Midbrain (tissue), 1 donor: ENCODE measurements at places on chromosomes 12 and 14.
A peak's percentile ranks its signal among the peaks of the same experiment; 100 is the strongest.

- no peak for DNase-seq
Measured at GRCh38 chr14:51511265-51511664, 140.4 kb upstream of the FRMD6 start.

GRCh38 chr14:100698066-100698465, 28.6 kb upstream of the DLK1 start:
- DNase-seq = no peak

GRCh38 chr12:71354871-71355270, 84.7 kb upstream of the LGR5 start:
- DNase-seq = no peak

GRCh38 chr14:68794851-68795596, 2.2 kb upstream of the ZFP36L1 start:
- peak; percentile 69 for DNase-seq

- DNase-seq = no peak
Measured at GRCh38 chr12:65126482-65126881, 5.4 kb upstream of the WIF1 start.

DNA sequence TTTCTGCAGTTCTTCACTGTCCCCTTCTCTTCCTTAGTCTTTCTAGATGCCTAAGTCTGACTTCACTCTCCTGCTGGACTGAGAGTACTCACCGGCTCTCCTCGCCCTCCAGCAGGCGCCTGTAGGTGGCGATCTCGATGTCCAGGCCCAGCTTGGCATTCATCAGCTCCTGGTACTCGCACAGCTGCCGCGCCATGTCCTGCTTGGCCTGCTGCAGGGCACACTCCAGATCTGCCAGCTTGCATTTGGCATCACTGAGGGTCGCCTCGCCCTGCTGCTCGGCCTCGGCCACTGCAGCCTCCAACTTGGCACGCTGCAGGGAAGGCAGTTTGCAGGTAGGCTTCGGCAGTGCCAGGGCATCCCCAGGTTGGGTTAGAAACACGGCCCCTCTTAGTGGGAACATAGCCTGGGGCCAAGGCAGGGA, 5.2 kb downstream of the KRT84 start:
- peak; percentile 33 for DNase-seq

DNA sequence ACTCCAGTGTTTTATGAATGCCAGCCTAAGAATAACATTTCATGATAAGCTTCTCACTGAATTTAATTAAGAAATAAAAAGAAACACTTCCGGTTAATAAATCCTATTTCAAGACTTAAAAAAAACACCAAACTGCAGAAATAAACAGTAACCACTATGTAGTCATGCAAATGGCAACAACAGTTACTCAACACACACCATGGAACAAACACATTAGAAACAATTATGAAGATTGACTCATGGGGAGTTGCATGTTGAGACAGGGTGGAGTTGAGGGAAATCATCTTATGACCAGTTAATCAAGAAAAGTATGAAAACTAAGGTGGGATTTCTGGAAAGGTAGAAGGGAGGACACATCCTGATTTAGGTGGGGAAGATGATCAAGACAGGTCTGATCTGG, 52.7 kb downstream of the PLBD1 start:
- DNase-seq = no peak

DNA sequence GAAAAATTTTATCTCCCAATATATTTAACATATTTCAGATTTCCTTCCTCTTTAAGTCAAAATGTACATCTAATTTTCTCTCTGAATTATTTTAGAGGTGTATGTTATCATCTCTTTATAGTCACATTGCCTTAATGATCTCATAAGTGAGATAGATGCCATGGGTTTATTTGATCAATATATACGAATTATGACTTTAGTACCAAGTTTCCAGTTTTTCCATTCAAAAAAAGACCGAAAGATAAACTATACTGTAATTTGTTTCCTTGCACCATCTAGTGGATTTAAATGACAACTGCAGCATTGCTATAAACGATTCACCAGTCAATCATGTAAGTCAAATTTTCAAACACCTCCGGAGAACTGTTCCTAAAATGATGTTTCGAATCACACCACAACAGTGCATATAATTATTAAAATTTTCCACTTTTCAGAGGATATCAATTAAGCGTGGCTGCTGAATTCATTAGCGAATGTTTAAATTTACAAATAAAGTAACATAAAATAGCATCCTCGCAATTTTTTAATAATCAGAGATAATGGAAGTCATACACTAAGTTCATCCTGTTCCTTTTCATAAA, 419 bp upstream of the ATXN7L3B start:
- DNase-seq = peak; percentile 78

- DNase-seq = no peak
Measured at GRCh38 chr14:102764220-102764671, 13.0 kb upstream of the TRAF3 start.

DNA sequence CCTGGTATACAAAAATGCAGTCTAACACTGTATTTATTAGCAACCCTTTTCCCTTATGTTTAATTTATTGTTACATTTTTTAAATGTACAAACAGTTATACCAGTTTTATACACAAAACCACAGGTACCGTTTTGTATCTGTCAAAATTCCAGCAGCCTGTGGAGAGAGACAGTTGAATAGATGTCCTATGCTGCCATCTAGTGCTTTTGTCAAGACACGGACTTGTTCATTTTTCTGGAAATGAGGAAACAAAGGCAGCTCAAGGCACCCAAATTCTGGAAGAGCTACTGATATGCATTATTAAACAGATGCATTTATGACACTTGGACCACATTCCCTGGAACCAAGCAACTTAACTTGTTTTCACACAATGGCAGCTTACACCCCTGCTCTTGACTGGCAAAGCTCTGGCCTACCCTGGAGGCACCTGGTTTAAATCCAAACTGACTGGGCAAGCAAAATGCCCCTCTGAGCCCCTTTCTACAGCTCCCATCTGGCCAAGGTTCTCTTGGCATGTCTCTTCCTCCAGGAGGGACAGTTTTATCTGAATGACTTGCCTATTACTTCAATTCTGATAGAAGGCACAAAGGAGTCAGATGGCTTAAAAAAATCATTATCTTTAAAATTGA, 286.9 kb upstream of the PRKD1 start:
- peak; percentile 62 for DNase-seq

GRCh38 chr14:93114068-93114710, 1.5 kb downstream of the ITPK1 start:
- no peak for DNase-seq

- DNase-seq = no peak
Measured at GRCh38 chr12:64192644-64193444, 29.3 kb downstream of the KICS2 start.

- no peak for DNase-seq
Measured at GRCh38 chr12:2980630-2981029, 21.4 kb downstream of the TEAD4 start.

- DNase-seq = no peak
Measured at GRCh38 chr14:59964251-59965007, 44.5 kb downstream of the LRRC9 start.

GRCh38 chr12:69000540-69001243, 67.7 kb upstream of the CPM start:
- DNase-seq = no peak

GRCh38 chr12:118560733-118561132, 184.4 kb downstream of the SUDS3 start:
- no peak for DNase-seq

DNA sequence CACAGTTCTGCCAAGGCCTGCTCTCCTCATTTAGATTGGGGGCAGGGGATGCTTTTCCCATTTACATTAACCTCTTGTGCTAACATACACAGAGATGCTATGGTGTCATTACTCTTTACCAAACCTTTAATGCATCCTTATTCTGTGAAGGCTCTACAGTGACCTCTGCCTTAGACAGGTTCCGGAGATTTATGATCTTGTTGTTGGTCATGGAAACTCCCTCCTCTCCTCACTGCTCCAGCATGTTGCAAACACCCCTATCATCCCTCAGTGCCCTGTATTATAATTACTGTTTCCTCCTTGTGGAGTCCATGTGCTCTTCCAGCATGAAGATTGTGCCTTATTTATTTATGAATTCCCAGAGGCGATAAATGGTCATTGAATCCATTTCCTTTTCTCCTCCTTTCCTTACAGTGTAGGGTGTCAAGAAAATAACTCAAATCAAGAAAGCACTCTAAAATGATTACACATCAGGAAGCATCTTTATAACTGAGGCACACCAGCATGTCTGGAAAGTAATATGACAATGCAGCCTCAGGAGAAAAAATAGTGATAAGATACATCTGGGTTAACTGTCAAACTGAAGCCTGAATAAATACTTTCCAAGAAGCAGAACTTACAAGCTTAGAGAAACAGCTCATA, 37.8 kb downstream of the RTN1 start:
- no peak for DNase-seq

DNA sequence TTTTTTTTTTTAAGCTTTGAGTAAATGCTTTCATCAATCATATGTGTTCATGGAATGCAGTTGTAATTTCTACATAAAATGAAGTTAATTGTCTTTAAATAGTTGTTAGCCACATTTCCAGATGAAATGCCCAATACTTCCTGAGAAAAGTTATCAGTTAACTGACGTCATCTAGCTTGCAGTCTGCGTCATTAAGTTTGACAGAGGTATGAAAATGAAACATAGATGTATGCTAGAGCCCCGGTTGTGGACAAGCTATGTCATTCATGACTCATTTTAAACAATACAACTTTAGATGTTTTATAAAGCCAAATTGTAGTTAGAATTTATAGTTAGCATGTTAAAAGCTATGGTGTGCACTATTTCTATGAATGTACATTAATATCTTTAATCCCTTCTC, 90.7 kb downstream of the PLEKHA5 start:
- DNase-seq = no peak

DNA sequence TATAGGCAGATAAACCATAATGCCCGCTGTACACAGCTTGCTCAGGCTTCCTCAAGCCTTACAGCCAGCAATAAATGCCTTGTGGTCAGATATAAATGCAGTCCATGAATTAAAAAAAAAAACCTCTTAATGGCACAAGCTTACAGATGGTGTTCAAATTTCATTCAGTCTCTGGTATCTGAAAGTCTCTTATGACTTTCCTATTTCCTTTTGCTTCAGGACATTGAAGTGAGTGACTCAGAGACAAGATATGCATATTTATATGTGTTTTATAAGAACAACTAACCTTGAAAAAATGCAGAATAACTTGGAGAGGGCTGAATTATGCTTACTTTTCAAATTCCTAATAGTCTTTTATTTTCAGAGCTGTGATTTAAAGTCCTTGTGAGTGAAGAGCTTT, 426.9 kb upstream of the MIS18BP1 start:
- no peak for DNase-seq

GRCh38 chr12:68880660-68881325, 52.2 kb downstream of the CPM start:
- no peak for DNase-seq

DNA sequence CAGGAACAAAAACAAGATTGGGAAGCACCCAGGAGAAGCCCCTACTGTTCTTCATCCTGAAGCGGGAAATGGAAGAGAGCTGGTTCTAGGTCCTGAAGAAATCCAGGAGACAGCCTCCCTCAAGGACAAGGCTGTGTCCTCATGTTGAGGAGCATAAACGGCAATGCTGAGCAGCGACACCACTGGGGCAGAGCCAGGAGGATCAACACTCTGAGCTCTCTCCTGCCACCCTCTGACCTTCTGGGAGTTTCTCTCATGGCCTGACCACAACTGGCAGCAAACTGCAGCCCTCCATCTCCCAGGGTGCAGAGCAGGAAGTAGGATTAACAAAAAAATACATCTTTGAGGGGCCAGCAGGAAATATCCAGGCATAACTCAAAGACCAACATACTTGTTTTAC, 1292.2 kb upstream of the TMEM132C start:
- no peak for DNase-seq

GRCh38 chr14:101845896-101846295, 84.4 kb downstream of the PPP2R5C start:
- DNase-seq = no peak
